ENCODE measurements at places on chromosomes 2 and 18. TPM values are rescaled to one million over a fixed set of nuclear protein-coding genes. Genes with fewer than 3 reads are reported as not detected.

DNA sequence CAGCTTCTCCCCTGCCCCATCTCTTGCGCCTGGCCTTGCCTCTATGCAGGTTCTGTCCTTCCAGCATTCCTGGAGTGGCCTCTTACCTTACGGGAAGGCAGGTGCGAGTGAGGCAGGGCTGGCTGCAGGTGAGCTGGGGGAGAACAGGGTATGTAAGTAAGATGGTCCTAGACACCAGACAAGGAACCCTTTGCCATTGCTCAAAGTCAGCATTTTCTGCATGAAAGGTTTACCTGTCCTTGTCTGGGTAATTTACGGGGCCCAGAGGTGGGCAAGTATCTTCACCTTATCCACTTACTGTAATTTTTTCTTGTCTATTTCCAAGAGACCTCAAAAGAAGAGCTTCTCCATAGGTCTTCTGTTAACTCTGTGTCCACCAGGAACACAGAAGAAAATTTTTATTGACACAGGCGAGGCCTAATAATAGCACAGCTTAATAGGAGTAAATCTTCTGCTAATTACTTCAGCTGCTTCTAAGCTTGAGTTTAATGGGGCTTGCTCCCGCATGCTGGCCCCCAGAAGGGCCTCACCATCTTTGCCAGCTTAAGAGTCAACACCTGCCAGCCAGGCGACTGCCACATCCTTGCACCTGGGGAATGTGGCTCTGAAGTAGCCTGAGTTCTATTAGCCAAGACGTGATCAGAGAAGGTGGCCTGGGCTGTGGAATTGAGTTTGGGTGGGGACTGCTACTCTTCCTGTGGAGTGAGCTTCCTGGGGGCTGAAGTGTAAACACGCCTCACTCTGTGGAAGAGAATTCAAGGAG, 27.1 kb downstream of the PCARE start:
- no peak for DNase-seq

- no peak for DNase-seq
Observed at GRCh38 chr18:48679236-48679635, 140.4 kb downstream of the CTIF start.

DTYMK gene
- polyA plus RNA-seq, result 44.7 TPM

GRCh38 chr2:61478086-61478485, 7.2 kb upstream of the USP34 start:
- no peak for DNase-seq

GRCh38 chr18:5317186-5317585, 21.7 kb upstream of the ZBTB14 start:
- no peak for DNase-seq

DNA sequence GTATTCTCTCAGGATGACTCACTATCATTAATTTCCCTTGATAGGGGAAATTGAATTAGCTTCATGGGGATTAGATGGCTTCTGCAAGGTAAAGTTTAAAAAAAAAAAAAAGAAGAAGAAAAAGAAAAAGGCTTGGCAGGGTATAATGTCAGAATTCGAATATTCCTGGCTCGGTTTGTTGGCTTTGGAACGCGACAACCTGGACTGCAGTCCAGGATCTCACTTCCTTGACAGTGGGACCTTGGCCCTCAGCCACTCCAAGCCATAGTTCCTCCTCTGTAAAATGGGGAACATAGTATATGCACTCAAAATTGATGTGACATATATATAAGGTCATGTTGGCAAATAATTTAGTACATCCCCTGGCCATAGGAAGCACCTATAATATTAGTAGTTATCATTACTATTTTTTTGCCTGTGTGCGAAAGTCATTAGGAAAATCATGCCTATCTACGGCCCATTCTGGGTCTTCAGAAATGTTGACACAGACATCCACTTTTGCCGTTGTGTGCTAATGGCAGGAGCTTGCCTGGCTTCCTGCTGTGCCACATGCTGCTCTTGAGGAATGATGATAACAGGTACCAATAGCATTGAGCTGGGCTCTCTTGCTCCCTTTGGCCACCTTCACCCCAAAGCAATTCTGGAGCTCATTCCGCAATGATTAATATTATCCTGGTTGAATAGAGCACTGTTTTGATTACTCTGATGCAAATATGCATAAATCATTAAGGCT, 97.9 kb downstream of the MTCL1 start:
- DNase-seq, result no peak

ANKRD44 gene
- polyA plus RNA-seq, result 11.5 TPM

TRPM8 gene
- polyA plus RNA-seq, result not detected

DNA sequence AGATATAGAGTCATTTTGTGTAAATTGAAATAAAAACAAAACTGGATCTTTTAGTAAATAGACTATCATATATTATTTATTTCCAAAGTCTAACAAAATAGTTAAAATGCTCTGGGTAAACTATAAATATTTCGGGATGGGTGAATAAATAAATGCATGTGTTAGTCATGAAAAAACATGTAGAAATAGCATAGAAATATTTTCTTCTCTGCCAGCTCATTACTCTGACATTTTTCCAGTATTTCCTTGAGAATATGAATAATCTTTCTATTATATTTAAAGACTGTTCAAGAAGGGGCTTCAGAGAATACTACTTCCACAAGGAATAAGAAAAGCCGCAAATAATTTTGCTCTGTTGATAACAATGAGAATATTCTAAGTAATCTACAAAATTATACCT, 880.4 kb downstream of the TRIB2 start:
- no peak for DNase-seq

GRCh38 chr2:112035786-112036185, 19.3 kb upstream of the TMEM87B start:
- no peak for DNase-seq

DNA sequence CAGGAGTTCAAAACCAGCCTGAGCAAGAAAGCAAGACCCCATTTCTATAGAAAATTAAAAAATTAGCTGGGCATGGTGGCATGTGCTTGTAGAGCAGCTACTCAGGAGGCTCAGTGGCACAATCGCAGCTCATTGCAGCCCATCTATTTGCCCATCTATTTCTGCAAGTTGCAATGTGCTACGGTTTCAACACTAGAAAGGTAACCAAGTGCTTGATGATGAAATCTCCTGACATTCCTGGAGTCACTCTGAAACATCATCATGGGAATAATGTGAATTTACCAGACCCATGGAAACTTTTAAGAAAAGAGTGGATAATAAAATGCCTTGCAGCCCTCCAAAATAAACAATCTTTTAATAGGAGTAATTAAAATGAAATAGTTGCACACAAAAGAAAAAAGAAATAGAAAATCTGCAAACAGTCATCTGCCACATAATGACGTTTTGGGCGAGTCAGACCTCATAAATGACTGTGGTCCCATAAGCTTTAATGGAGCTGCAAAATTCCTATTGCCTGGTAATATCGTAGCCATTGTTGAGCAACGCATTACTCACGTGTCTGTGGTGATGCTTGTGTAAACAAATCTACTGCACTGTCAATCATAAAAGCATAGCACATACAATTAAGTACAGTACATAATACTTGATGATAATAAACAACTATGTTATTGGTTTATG, 46.6 kb upstream of the AMMECR1L start:
- peak; percentile 38 for DNase-seq

DNA sequence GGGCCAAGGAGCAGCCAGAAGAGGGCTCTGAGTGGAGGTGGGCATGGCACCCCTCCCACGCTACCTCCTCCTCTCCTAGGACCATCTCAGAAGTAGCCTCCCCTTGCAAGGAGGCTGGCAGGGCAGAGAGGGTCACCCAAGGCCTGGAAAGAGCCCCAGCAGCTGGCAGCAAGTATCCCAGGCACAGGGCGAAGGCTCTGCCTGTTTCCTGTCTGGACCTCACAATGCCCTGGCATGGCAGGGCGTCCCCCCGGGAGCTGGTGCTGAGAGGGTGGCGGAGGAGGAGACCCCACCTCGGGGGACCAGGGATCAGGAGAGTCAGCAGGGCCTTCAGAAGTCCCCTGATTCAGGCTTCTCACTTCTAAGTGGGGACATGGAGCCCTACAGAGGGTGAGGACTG, 66.2 kb upstream of the TAF1B start:
- no peak for DNase-seq

DNA sequence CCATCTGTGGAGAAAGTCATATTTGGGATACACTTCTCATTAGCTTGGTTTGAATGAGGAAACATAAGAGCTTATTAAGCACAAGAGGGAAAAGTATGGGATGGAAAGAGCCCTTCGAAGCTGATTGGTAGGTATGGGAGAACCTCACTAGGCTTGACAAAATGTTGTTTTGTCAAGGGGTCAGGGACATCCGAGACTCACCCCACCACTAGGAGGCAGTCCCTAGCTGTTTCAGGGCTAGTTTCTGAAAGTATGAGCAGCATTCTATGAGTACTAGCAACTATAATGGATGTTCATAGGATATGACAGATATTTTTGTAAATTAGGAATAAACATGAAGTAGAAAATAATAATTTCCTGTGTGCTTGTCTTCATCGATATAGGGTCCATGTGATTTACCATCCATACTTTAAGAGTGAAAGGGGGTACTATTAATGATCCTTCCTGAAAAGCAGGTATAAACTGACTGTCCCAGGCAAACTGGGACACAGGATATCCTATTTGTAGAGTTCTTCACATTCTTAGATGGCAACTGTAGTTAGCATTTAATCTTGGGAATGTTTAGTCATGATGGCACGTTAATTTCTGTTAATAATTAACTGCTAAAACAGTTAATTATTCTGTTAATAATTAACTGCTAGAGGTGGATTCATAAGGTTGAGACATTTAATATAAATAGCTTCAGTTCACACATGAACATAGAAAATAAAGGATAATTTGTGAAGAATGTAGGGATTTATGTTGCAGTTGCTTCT, 28.4 kb downstream of the OTX1 start:
- DNase-seq, result no peak

SLC9A4 gene
- polyA plus RNA-seq, result 5.9 TPM

GRCh38 chr2:159111346-159111927, 143.0 kb downstream of the TANC1 start:
- DNase-seq, result no peak

ZNF804A gene
- 1.8 TPM for polyA plus RNA-seq

DNA sequence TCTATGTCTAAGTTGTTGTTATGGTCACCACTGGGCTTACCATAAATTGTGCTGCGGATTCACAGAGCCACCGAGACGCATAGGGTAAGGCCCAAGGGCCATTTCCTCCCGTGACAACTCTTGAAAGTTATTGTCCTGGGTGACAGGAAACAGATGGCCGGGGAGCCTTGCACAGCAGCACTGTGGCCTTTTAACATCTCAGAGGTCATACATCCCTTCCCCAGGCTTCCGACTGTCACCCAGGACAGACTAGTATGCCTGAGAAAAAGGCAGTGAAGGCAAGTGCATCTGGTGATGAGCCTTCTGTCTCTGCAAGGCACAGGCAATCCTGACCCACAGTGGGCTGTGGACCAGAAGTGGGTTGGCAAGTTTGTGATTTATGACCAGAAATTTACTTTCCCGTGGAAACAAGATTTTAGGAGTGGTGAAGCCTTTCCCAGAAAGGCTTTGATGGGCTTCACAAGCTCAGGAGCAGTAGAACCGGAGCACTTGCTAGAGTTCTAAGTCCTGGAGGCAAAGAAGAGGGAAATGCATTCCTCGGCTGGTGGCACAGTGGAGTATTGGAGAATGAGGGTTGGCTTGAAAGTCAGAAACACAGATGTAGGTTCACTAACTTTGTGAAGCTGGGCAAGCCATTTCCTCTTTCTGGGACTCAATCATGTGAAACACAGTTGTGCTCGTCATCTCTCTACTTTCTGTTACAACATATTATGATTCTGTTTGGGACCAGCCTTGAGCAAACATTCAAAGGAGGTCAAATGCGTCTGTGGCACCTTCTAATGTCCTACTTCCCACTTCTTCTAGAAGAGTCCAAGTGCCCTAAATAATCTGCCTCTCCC, 2.0 kb upstream of the CAPN14 start:
- DNase-seq, result no peak

GRCh38 chr2:15400240-15400826, 160.8 kb downstream of the NBAS start:
- DNase-seq, result no peak

DNA sequence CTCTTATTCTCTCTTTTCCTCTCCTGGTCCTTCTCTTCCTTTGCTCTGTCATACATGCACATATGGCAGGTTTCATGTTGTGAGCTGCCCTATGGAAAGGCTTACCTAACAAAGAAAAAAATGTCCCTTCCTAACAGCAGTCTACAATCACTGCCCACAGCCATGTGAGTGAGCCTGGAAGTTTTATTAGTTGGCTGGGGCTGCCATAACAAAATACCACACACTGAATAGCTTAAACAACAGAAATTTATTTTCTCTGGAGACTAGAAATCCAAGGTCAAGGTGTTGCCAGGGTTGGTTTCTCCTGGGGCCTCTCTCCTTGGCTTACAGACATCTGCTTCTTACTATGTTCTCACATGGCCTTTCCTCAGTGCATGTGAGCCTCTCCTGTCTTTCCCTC, 142.1 kb downstream of the TRIB2 start:
- no peak for DNase-seq

GRCh38 chr2:175490360-175490791, 308.9 kb upstream of the ATP5MC3 start:
- DNase-seq, result no peak

DNA sequence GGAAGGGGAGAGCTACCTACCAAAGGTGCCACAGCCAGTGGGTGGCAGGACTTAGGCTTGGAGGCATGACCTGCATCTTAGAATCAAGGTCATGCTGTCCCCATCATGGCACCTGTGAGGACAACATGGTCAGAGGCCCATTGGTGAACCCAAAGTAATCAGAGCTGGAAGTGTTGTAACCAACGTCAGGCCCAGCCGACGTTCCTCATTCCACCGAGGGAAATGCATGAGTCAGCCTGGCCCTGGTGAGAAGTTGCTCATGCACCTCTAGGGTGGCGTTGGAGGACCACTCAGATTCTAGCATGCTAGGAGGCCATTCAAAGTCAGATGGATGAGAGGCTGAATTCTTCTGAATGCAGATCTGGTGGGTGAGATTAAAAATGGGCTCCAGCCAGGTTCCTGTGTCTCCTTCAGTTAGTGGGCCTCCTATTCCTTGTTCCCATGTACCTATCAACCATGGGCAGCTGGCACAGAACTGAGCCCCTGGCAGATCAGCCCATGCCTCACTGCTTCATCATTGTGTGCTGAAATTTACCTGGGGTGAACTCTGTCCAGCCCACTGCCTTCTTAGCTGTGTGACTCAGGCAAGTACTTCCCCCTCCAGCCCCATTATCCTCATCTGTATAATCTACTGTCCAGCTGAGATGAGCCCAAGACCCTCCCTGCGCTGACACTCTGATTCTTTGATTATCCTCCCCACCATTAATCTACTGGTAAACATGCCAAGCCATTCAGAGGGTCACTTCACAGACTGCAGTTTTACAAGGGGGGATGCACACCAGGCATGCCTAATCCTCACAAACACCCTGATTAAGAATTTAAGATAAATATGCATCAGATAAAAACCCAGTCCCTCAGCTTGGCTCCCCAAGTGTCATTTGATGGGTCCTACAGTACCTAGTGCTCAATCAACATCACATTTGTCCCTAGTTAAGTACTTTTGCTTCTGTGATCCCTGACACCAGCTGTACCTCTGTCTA, 14.0 kb downstream of the SLC14A2 start:
- no peak for DNase-seq

GRCh38 chr2:194619366-194619765, 1037.7 kb upstream of the SLC39A10 start:
- no peak for DNase-seq

- no peak for DNase-seq
Observed at GRCh38 chr2:15142069-15142689, 419.0 kb downstream of the NBAS start.

GRCh38 chr18:31610286-31611205, 18.9 kb downstream of the TTR start:
- DNase-seq, result no peak

SPOPL gene
- polyA plus RNA-seq, result 30.3 TPM

GRCh38 chr2:34050413-34050812, 451.3 kb upstream of the FAM98A start:
- DNase-seq, result no peak

SP5 gene
- polyA plus RNA-seq, result 0.69 TPM

SKOR2 gene
- polyA plus RNA-seq, result not detected

ZSWIM2 gene
- polyA plus RNA-seq, result not detected

NAT8 gene
- polyA plus RNA-seq, result 32.0 TPM

NCKAP1 gene
- polyA plus RNA-seq, result 145 TPM

CHPF gene
- 17.6 TPM for polyA plus RNA-seq
